ENCODE measurements at places on chromosomes 16 and 17. TPM values are rescaled to one million over a fixed set of nuclear protein-coding genes. Genes with fewer than 3 reads are reported as not detected.
A peak's percentile ranks its signal among the peaks of the same experiment; 100 is the strongest.

DNA sequence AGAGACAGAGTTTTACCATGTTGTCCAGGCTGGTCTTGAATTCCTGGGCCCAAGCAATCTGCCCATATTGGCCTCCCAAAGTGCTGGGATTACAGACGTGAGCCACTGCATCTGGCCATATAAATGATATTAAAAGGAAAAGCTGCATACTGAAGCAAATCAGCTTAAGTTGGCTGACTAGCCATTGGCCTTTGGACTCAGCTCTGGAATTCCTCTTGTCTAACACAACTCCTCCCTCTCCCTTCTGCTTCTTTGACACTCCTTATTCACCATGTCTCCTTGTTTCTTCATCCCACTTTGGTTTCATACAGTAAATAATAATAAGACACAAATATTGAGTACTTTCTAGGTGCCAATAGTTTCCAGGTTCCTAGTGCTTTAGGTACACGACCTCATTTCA lies 7.5 kb downstream of the KRT12 start:
- no peak overlapping the region for H3K27ac ChIP-seq
- H3K4me3 ChIP-seq: no peak overlapping the region
- no peaks in the 10 kb centered on the region for H3K4me1 ChIP-seq
- DNase-seq: no peak
- peaks cover 9% of the 10 kb centered on the region for H3K27me3 ChIP-seq
- no peaks in the 10 kb centered on the region for H3K36me3 ChIP-seq

LRRC46 gene
- total RNA-seq: 11.6 TPM

GRCh38 chr16:85349365-85350145 lies 237.3 kb upstream of the CIBAR2 start:
- peaks cover 19% of the 10 kb centered on the region for H3K4me1 ChIP-seq
- no peaks in the 10 kb centered on the region for H3K27me3 ChIP-seq
- no peak for DNase-seq

NPIPA2 gene
- 8.5 TPM for total RNA-seq

- peak; percentile 52 for DNase-seq
- H3K4me1 ChIP-seq: peaks cover 57% of the 10 kb centered on the region
- peak within 1 kb of the TSS; percentile 73 for H3K4me3 ChIP-seq
- peak within 1 kb of the TSS; percentile 84 for H3K27ac ChIP-seq
These were observed at the start of gene XAF1 for GRCh38 chr17:6755731-6756184. XAF1 (plus strand) TSS chr17:6756046; CDS start chr17:6756079, 33 bp downstream.

DNA sequence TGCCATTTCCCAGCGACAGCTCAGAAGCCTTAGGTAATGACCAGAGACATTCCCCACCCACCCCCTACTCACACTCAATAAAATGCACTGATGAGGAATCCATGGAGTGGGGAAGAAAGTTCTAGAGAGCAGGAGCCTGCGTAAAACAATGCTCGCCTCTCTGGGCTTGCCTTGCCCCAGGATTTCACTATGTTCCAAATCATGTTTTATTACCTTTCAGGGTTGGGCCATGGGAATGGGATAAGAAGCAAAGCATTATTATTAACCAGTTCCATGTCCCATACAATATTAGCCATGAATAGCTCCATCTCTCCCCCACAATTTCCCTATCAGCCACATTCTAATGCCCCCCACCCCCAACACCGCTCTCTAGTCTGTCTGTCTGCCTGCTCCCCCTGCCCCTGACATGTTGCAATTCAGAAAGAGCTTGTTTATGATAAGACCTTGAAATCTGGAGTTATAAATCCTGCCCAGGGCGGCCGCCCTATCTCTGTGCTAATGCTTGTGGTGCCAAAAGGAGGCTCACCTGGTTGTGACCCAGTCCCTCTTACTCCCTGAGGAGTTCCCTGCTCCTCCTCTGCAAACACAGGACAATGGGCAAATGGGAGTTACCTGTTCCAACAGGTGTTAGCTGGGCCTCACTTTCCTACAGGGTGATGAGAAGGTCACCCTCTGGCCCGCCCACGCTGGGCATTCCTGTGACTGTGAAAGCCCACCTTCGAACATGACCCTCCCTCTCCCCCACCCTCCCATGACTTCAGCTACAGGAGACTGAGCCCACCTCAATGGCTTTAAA lies 28.0 kb upstream of the DDX52 start:
- H3K27ac ChIP-seq: no peak overlapping the region
- H3K4me3 ChIP-seq: no peak overlapping the region
- no peak for DNase-seq
- H3K27me3 ChIP-seq: no peaks in the 10 kb centered on the region
- no peaks in the 10 kb centered on the region for H3K4me1 ChIP-seq
- H3K36me3 ChIP-seq: no peaks in the 10 kb centered on the region

CLCN7 gene
- total RNA-seq: 146 TPM

RECQL5 gene
- total RNA-seq: 39.4 TPM

DNA sequence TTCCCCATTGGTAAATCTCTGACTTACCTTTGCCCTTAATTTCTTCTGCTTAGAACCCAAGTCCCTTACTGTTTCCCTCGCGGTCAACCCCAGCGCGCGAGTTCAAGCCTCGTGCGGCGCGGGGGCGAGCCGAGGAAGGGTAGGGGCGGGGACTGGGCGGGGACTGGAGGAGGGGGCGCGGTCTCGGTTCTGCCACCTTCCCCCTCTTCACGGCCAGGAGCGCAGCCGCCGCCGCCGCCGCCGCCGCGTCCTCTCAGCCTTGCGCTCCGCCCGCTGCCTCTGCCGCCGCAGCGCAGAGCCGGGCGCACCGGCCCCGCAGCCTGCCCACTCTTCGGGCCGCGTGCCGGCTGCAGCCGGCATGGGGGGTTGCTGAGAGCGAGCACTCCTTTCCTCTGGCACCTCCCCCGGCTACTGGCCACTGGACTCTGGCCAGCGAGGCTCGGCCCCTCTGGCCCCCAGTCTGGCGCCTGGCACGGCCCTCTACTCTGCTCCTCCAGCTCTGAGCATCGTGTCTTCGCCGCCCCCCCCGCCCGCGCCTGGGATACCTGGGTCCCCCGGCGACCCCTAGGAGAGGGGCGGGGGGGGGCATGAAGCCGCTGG lies at the start of gene RAPGEFL1:
TSS of gene RAPGEFL1 (plus strand) at position 196 of the 600 bp plus-strand sequence. CDS start at position 588, 392 bp downstream.
- peak; percentile 88 for DNase-seq
- H3K36me3 ChIP-seq: peaks cover 35% of the 10 kb centered on the region
- H3K27ac ChIP-seq: peak within 1 kb of the TSS; percentile 56
- H3K27me3 ChIP-seq: no peaks in the 10 kb centered on the region

DNA sequence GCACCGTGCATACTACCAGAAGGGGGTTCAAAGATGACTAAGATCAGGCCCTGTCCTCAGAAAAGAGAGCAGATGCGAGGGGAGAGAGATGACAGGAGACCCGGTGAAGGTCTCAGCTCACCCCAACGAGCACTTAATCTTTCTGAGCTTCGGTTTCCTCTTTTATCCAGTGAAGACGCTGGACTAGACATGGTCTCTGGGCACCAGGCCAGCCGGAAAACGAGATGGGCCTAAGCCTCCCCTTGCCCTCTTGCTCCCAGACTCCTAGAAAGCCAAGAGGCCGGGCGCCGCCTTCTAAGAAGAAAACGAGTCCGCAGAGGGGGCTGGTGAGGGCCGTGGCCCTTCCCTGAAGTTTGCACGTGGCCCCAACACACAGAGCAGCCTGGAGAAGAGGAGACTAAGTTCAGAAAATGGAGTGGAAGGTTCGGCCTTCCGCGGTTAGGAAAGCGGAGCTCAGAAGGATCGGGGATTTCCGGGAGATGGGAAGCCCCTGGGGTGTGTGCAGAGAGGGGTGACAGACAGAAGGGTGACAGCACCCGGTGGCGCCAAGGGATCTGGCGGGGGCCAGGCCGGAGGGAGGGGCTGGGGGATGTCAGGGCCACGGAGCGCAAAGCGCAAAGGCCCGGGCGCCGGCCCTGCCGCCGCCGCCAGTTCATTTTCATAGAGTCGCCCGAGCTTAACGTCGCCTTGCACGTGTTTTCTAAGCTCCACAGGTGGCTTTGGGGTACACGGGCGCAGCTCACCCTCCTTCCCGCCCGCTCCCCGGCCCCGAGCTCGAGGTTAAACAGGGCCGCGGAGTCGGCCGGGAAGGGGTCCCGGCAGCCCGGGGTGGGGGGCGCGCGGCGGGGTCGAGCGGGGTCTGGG lies 42.1 kb upstream of the BHLHA9 start:
- DNase-seq: peak; percentile 61
- H3K27ac ChIP-seq: peak overlapping the region; percentile 76
- peaks cover 33% of the 10 kb centered on the region for H3K4me1 ChIP-seq
- peak overlapping the region; percentile 70 for H3K4me3 ChIP-seq

CCL1 gene
- not detected for total RNA-seq

DNA sequence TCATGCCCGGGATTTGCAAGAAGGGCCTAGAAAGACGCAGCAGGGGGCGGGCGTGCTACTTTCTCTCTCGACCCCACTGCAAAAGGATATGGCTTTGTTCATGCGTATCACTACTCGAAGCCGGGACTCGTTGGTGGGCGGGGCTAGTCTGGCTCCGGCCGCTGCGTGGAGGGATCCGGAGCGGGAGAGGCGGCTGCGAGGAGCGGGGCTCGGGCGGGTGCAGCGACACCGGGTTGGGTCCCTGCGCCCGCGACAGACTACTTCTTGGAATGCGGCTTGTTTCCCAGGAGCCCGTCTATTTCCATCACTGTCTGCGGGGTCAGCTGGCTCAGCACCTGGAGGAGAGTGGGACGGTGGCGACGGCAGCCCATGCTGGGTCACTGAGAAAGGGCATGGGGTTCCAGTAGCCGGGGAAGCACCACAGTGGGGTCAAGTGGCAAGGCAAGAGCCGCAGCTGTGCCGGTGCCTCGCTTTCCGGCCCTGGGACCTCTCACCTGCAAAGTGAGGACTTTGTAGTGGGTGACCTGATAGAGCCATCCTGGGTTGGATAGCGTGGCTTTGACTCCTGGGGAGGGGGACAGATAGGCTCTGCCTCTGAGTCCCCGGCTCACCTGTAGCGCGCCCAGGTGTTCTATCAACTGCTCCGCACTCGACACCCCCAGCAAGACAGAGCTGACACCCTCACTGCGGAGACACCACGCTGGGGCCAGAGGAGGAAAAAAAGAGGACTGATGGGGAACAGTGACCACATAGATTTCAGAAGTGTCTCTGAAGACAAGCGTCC lies 6.6 kb downstream of the KCNAB3 start:
- peak; percentile 90 for DNase-seq
- no peaks in the 10 kb centered on the region for H3K36me3 ChIP-seq
- peak overlapping the region; percentile 62 for H3K4me3 ChIP-seq
- no peaks in the 10 kb centered on the region for H3K27me3 ChIP-seq
- peaks cover 12% of the 10 kb centered on the region for H3K4me1 ChIP-seq

ADORA2B gene
- 6.2 TPM for total RNA-seq

DNA sequence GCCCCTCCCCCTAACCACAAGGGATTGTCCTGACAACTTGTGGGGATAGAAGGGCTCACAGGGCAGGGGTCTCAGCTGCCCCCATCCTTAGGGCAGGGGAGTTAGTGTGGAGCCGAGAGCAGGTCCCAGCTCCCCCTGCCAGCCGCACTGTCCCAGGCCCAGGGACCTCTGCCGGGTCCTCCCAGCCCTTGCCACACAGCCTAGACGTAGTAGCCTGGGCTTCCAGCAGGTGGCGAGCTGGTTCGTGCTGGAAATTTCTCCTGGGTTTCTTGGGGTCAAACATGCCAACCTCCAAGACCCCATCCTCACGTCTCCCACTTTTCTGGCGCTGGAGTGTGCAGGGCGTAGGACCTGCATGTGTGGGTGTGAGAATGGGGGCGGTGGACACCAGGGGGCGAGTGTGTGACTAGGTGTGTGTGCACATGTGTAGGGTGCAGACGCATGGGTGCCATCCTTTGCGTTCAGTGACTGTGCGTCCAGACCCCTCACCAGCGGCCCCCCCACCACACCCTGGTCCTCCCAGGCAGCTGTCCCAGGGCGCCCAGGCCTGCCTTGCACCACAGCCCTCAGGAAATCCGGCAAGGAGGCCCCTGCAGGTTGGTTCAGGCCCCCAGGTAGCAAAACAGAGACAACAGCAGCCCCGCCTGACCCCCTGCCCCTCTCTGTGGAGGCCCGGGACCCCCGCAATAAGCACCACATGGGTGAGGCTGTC lies 29.5 kb downstream of the SBK1 start:
- H3K27me3 ChIP-seq: no peaks in the 10 kb centered on the region
- H3K27ac ChIP-seq: no peak overlapping the region
- DNase-seq: no peak
- no peak overlapping the region for H3K4me3 ChIP-seq

- DNase-seq: no peak
- H3K4me1 ChIP-seq: no peaks in the 10 kb centered on the region
- H3K27ac ChIP-seq: no peak overlapping the region
- no peak overlapping the region for H3K4me3 ChIP-seq
These were observed 22.3 kb upstream of the BRD7 start for GRCh38 chr16:50390914-50391716.

DNA sequence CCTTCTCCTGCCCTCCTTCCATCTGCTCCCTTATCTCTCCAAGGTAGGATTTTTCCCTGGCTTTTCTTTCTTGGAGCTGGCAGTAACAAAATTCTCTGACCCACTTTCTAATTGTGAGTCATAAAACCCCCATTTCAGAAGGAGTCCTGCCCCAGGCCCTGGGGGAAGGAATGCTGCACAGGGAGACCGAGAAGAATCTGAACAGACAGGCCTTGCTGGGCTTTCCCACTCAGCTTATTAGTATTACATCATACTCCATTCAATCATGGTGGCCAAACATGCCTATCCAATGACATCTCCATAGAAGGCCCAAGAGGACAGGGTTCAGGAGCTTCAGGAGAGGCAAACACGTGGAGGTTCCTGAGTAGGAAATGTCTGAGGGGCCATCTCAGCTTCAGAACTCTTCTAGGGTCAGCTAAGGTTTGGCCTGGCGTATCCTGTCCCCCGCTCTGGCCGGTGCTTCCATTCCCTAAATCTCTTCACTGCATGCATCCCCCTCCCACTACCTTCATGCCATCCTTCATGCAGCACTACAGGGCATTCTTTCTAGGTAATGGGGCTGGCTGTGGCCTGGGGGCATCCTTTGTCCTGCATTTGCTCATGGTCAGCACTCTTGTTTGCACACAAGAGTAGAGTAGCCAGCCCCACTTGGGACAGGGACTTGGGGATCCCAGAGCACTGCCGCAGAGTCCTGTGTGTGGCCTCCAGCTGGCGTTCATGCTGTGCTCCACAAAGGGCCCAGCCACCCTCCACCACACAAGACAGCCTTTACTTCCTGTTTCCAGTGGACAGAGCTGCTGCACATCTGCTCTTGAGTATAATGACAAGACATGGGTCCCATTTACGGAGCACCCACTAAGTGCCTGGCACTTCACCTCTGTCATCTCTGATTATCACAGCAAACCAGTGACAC lies 8.2 kb downstream of the SLC6A2 start:
- H3K27ac ChIP-seq: no peak overlapping the region
- DNase-seq: no peak
- H3K36me3 ChIP-seq: no peaks in the 10 kb centered on the region
- no peaks in the 10 kb centered on the region for H3K27me3 ChIP-seq
- H3K4me3 ChIP-seq: no peak overlapping the region

- peaks cover 5% of the 10 kb centered on the region for H3K4me1 ChIP-seq
- DNase-seq: no peak
- H3K27ac ChIP-seq: no peak overlapping the region
These were observed 8.2 kb downstream of the ADORA2B start for GRCh38 chr17:15952916-15953790.

CACNG3 gene
- not detected for total RNA-seq

DNA sequence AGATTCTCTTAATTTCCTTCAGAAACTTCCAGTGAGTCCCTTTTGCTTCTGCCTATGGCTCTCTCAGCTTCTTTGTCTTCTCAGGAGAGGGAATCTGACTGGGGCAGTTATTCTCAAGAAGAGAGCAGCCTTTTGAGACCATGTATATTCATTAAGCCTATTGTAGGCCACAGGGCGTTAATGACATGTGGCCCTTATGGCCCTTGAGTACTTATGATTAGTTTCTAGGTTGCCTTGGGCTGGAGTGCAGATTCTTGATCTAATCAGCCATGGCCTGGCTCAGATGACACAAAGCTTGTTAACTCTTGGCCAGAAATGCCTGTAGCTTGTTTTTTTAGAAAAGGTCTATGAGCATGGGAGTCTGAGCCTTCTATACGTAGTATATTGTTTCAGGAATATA lies 17.4 kb downstream of the MFSD11 start:
- no peak overlapping the region for H3K27ac ChIP-seq
- no peaks in the 10 kb centered on the region for H3K4me1 ChIP-seq
- no peak for DNase-seq
